Kasumi-1 (cell line): ENCODE measurements at places on chromosomes 3 and 15.
A peak's percentile ranks its signal among the peaks of the same experiment; 100 is the strongest.

DNA sequence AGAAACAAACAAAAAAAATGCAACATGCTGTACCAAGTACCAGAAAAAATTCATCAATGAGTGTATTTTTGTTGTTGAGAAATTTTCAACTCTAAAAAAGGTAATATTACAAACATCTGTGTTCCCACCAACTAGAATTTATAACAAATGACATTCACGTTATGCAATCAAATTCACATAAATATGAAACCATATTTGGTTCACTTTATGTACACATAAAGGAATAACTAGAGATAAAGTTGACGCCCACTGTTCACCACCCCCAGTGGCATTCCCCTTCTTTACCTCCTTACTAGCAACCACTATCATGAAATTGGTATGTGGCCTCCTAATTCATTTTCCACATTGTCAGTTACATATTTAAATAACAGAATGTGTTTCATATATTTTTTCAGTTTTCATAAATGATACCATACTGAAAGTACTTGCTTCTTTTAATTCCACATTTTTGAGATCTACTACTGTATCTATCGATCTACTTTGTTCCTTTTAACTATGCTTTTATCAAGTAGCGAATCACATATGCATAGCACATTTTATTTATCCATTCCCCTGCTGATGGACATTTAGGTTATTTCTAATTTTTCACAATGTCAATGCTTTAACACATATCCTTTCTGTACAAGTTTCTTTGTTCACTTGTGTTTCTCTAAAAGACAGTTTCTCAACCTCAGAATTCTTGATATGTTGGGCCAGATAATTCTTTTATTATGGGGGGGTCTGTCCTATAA, 34.5 kb downstream of the TBC1D5 start:
- DNase-seq = no peak

- no peak for DNase-seq
These were observed 300.6 kb downstream of the TBL1XR1 start for GRCh38 chr3:176896640-176897039.

GRCh38 chr3:88033079-88033478, 25.7 kb downstream of the CGGBP1 start:
- no peak for DNase-seq

DNA sequence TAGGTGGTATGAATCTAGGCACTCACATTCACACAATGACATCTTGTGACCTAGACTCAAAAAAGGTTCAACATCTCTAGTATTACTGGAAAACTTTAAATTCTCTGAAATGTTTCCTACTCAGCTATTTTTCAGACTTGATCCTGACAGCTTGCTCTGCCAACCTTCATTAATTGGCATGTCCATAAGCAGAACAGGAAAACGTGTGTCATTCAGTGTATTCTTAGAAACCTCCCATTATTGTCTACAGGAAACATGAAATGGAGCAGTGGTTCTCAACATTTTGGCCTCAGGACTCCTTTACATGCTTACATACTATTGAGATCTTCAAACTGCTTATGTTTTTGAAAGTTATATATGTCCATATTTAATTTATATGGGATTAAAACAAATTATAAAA, 363.2 kb downstream of the NAALADL2 start:
- DNase-seq = peak; percentile 10

DNA sequence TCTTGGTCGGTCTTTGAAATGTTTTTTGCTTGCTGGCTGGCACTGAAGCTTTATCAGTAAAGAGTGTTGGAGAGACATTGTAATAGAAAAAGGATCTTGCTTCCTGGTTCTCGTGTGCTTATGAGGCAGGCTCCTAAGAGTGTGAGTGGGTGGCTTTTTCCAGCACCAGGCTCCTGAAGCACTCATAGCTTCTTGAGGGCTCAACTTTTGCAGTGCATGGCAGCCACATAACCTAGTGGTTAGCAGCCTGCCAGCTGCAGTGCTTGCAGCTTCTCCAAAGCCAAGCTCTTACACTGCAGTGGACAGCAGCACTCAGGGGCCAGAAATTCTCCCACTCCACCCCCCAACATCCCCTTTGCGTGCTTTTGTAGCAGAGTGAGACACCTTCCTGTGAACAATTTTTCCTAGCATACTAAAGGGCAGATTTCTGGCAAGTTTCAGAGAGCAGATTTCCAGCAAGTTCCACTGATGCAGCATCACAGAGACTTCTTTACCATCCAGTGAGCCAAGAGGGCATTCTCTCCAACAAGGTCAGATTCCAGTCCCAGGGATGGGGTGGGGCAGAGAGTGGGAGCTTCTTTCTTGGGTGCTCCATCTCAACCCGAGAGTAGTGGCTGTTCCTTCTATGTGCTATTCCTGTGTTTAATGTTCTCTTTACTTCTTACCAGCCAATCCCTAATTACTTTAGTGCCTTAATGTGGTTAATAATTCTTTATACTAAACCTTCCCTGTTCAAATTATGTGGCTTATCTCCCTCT, 15.8 kb upstream of the ARHGEF26 start:
- DNase-seq = no peak
